ENCODE measurements at places on chromosomes 12 and 14. TPM values are rescaled to one million over a fixed set of nuclear protein-coding genes. Genes with fewer than 3 reads are reported as not detected.

CCDC196 gene
- not detected for total RNA-seq

EIF2S3B gene
- total RNA-seq: 1.8 TPM

SERPINA6 gene
- 1.6 TPM for total RNA-seq

NANOG gene
- 0.64 TPM for total RNA-seq

PPP4R4 gene
- 13.5 TPM for total RNA-seq

Data from progenitor cell of endocrine pancreas (in vitro differentiated cells).